Upper lobe of right lung (tissue), 1 donor: ENCODE measurements at places on chromosomes 1 and 21. TPM values are rescaled to one million over a fixed set of nuclear protein-coding genes. Genes with fewer than 3 reads are reported as not detected.

The VASH2 gene
- total RNA-seq, result 1.9 TPM

- DNase-seq, result no peak
Observed at GRCh38 chr1:99763956-99764355, 2.5 kb downstream of the FRRS1 start.

GRCh38 chr1:98292994-98293393 lies 368.5 kb upstream of the SNX7 start:
- DNase-seq, result no peak

DNA sequence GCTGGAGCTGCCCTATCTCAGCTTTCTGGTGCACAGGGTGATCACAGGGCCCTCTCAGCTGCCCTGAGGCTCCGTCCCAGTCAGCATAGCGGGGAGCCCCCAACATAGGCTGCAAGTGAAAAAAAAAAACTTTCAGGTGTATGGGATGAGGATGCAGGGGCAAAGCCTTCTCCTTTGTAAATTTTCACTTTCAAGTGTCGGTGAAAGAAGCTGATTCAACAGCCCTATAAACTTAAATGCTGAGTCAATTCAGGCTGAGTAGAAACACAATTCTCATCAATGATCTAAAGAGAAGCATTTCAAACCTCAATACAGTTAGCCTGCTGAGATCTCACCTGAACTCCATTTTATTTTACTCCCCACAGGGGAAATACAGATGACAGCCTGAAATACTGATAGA lies 171.2 kb downstream of the SEC16B start:
- no peak for DNase-seq

- DNase-seq, result no peak
Observed at GRCh38 chr1:92298213-92298572, 594 bp downstream of the GLMN start.

DNA sequence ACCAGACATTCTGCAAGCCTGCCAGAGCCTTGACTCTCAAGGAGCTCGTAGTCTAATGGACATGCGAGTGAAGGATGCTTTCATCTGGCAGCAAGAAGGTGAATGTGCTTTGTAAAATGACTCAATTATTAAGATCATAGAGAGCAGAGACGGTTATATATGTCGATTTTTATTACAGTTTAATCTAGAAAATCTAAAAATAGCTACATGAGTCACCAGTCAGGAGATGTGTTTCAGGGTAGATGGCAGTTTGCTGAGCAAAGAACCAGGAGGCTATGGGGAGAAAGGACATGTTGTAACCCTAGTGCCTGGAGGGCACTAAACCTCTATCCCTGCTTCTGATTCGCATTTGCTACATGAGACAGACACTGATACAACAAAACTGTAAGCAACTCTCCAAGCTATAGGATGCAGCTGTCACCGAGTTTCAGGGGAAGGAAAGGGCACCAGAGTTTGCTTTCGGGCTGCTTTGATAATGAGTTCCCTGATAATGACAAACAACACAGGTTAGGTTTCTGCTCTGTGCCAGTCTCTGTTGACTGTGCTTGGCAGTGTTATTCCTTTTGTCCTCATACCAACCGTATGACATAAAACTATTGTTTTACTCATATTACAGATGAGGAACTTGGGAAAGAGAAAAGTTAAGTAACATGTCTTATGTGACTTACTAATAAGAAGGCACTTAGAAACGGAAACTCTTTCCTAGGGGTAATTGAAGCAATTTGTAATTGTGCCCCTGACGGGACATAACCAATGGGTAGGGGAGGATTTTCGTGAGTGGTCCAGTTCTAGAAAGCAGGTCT lies 43.2 kb downstream of the C1orf198 start:
- no peak for DNase-seq

GRCh38 chr1:192786576-192786975 lies 22.3 kb upstream of the RGS2 start:
- DNase-seq, result no peak
